ENCODE measurements at places on chromosomes 2 and 18.
A peak's percentile ranks its signal among the peaks of the same experiment; 100 is the strongest.

DNA sequence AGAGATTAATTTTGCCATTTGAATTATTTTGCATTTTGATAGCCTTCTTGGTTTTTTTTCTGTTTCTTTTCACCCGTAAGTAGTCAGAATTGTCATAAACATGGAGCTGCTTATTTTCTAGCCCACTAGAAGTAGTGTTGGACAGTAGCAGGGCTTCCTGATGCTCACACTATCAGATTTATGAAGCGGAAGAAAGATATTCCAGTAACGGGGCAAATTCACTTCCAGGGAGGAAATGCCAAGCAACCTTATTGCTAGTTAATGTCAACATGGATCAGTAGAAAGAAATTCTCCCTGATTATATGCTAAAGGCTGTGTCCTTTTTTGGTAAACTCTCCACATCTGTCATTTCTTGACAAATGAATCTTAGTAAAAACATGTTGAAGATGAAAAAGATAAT, 19.2 kb upstream of the ADAM23 start:
- no peak for DNase-seq

GRCh38 chr18:59001721-59002120, 137.0 kb downstream of the ZNF532 start:
- DNase-seq, result no peak

DNA sequence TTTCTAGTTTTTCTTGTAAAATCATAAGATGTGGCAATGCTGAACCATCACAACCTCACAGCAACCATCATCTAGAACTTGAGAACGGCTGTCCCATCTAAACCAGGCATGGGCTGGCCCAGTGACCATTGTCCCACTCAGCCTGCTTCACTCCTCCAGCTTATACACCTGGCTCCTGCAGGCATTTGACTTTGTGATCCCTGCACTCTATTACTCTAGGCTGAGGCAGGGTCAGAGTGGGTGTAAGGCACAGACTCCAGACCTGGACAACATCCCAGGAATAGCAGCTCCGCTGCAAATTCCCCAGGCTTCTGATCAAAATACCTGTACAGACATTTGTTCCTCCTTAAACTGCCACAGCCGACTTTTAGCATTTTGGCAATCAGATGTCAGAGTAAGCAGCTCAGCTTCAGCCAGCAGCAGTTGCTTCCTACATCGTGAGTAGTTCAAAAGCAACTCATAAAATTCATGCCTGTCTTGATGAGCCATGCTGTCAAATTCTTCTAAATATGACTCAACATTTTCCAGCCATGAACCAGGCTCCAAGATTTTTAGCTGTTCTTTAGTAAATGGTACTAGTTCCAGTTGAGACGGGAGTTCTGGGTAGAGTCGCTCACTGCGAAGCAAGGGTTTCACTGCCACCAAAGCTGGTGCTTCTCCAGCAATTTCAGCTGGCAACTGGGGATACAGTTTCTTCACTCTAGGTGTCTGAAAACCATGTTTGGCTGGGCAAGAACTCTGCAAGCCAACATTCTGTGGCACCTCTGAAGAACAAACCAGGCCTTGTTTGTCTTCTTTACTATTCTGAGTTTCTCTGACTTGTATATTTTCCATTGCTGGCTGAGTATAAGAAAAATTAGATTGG, 12.8 kb downstream of the EPG5 start:
- DNase-seq, result no peak

DNA sequence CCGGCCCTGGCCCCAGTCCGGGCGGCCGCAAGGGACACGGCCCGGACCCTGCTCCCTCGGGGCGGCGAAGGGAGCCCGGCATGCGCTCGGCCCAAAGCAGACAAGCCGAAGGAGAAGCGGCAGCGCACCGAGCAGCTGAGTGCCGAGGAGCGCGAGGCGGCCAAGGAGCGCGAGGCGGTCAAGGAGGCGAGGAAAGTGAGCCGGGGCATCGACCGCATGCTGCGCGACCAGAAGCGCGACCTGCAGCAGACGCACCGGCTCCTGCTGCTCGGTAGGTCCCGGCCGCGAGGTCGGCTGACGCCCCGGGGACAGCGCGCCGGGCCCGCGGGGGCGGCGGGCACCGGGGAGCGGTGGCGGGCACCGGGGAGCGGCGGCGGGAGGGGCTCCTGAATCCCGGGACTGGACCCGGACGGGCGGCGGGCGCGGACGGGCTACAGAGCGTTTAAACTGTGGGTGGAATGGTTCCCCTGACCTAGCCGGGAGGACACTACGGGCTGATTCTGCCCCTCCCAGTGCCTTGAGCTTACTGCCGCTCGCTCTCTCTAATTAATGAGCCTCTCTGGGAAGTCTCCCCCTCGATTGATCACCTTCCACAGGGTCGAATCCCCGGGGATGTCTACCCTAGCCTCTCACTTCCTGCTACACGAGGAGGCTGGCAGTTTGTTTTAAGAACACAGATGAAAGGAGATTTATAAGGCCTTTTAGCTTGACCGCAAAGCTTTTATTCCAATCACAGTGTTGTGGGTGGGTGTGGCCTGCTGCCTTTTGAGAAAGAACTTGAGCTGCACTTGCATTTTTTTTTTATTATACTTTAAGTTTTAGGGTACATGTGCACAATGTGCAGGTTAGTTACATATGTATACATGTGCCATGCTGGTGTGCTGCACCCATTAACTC, 853 bp downstream of the GNAL start:
- DNase-seq, result peak; percentile 77

GRCh38 chr2:97695744-97696143, 17.6 kb upstream of the ZAP70 start:
- no peak for DNase-seq
